ENCODE measurements at places on chromosomes 6 and 20.

- DNase-seq, result no peak
Observed at GRCh38 chr6:135631821-135632220, 134.3 kb upstream of the AHI1 start.

DNA sequence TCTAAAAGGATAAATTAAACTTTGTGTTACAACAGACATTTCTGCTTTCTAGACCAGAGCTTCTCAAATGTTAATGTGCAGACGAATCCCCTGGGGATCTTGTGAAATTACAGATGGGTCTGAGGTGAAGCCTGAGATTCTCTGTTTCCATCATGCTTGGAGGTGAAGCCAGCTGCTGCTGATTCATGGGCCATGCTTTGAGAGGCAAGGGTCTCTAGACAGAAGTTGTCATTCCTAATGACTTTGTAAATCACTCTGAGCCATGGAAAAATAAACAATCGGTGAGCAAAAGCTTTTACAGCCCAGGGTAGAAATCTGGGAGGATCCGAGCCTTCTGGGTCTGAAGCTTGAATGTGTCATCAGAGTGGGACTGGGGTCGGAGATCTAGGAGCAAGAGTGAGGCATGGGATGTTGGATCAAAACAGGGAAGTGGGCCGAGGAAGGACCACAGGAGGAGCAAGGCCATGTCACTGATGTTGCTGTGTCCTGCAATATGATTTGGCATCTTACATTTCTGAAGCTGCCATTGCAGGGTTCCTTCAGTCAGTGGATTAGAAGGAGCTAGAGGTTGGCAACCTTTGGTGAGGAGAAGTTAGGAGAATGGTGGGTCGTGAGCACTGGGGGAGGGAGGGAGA, 77.3 kb downstream of the TRMT11 start:
- no peak for DNase-seq

DNA sequence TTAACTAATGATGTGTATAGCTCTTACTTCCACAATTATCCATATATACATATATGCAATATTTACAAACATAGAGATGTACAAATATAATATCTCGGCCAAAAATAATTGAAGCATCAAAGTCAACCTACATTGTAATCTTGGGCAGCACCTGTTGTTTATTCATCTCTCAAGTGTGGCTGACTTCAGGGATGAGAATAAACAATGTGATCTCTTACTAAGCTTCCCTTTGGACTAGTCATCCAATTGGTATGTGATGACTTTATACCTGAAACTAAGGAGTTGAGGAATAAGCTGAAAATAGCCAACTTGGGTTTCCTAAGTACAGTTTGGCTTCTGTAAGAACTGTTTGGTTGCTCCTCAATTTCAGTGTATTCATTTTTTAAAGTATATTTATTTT, 256.6 kb downstream of the KHDC1L start:
- no peak for DNase-seq

DNA sequence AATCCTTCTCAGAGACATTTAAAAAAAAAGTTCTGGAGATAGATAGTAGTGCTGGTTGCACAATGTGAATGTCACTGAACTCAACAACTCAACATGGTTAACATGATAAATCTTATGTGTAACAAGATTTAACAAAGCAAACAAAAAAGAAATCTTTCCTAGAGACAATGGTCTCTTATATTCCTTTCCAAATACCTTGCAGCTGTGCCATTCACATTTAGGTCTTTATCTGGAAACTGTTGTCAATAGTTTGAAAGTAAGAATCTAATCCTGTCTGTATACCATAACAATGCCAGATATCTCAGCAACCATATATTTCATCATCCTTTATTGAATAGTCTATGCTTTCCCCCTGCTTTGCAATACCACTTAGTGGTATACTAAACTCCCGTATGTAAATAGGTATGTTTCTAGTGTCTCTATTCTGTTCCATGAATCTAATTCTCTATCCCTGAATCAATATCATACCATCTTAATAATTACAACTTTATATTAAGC, 2.1 kb downstream of the SERAC1 start:
- DNase-seq, result no peak

DNA sequence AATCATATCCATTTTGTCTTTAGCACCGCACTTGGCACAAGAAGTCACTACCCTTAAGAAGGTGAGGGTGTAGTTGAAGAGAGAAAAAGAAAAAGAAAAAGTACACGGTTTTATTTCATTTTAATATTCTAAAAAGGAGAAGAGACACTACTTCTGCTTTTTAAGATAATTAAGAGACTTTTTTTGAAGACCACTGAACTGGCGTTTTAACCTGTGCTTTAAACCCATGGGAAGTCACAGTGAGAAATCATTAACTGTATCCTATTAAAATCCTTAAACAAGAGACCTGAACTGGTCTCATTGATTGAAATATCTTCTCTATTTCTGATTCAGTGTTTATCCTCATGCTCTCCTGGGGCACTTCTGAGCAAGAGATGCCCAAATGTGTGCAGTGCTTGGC, 243.5 kb downstream of the TMEM242 start:
- DNase-seq, result no peak

DNA sequence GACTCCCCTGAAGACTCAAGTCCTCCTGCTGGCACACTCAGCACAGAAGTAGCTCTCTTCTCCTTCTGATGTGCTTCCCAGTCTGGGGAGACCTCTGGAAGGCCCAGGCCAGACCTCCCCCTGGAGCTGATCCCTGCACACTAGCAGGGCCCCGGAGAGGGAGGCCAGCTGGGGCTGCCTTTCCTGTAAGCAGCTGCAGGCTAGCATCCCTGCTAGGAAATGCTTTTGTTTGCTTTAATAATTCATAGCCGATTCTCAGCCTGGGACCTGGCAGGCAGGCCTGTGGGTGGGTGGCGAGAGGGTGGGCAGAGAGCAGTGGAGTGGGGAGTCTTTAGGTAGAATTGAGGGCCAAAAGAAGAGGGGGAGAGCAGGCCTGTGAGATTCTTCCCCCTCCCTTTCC, 5.2 kb downstream of the EBF4 start:
- DNase-seq, result no peak

Measured in activated CD4-positive, alpha-beta T cell treated with anti-CD3 and anti-CD28 coated beads for 4 hours (primary cell).